BJ (cell line): ENCODE measurements at places on chromosomes 12 and 14.

DNA sequence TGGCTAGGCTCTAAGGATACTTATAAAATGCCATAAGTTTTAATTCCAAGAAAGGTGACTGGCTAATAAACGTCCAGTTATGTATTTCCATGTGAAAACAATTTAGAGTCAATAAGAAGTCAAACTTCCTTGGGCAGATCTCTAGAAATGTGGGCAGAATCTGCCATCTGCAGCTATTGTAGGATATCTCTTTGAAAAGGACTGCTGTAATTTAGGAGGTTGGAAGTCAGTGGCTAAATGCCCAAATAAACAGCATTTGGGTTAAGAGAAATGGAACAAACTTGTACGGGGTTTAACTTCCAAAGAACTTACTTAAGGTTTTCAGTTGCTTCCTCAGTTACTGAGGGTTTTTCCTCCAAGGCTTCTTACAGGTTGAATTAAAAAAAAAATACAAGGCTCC, 121.6 kb downstream of the FIGNL2 start:
- no peak for DNase-seq

- no peak for DNase-seq
Measured at GRCh38 chr14:39102265-39102968, 618 bp downstream of the SEC23A start.

DNA sequence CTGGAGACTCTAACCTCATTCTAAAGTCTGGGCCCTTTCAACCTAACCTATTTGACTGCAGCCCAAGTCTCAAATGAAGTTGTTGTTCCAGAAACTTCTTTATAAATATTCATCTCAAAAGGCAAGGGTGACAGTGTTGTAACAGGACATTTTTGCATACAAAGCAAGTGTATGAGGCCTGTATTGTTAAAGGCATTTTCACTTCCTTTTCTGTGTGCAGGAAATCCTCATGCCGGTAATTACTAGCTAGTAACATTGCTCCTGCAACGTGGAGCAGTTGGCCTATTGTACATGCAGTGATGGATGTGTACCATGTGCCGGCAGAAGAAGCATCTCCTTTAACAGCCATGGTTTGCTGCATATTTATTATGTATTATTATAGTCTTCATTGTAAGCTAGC, 156.5 kb upstream of the RMST start:
- DNase-seq: no peak

GRCh38 chr12:29869946-29870345, 86.2 kb upstream of the TMTC1 start:
- no peak for DNase-seq

DNA sequence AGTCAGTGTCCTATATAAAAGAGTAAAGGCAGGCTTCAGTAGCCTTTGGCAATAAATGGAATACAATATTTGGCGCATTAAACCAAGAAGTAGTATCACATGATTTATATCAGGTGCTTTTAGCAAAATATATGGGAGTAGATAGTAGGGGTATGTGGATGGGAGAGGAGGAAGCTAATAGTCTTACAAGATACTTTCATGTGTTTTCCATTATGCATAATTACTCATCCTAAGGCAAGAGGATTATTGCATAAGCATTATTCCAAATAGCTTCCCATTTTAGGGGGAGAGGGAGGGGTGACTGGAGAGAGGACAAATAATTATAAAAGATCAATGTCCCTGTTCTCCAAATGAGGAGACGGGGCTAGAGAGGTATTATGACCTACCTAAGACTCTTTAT, 104.3 kb downstream of the DUSP6 start:
- peak; percentile 55 for DNase-seq

- DNase-seq: no peak
Measured at GRCh38 chr14:104964546-104964945, 13.6 kb downstream of the AHNAK2 start.

DNA sequence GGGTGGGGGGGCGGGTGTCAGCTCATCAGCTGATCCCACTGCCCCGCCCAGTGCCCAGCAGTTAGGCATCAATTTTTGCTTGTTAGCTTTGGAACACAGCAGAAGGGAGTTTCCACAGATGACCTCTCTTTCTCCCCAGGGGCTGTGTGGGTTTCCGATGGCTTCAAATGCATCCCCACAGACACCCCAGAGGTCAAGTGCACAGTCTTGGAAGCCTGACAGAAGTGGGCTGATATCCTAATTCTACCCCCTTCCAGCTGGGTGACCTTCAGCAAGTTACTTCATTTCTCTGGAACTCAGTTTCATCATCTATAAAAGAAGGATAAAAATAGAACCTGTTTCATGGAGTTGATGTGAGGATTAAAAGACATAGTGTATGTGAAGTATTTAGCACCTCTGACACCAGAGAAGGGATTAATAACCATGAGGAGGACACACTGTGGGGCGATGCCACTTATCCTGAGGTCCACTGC, 22.0 kb downstream of the TTC9 start:
- DNase-seq: peak; percentile 82

GRCh38 chr12:27652174-27652763, 44.0 kb upstream of the REP15 start:
- peak; percentile 26 for DNase-seq

DNA sequence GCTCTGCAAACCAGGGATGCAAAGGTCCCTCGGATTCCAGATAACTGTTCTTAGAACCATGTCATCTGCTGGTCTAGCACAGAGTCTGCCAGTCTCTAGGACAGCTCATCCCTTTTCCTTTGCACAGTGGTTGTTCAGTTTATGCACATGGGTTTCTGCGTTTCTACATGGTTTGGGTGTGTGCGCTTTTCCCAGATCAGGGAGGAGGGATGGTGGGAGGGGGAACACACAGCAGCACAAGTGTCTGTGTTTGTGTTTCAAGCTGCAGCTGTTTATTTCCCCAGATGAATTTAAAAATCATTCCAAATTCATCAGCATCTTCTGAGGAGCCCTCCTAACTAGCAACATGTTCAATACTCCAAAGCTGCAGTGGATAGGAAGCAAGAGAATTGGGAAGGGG, 45.4 kb downstream of the ANO2 start:
- no peak for DNase-seq

- no peak for DNase-seq
Measured at GRCh38 chr14:50218501-50218900, 12.9 kb downstream of the SOS2 start.

GRCh38 chr14:53538316-53538881, 385.3 kb upstream of the DDHD1 start:
- peak; percentile 71 for DNase-seq

- no peak for DNase-seq
Measured at GRCh38 chr14:104116288-104116755, 22.1 kb upstream of the KIF26A start.

GRCh38 chr14:101721111-101721510, 40.4 kb upstream of the PPP2R5C start:
- no peak for DNase-seq

- DNase-seq: no peak
Measured at GRCh38 chr14:39472078-39472477, 39.8 kb upstream of the FBXO33 start.
